ENCODE measurements at places on chromosomes 2 and 18.

DNA sequence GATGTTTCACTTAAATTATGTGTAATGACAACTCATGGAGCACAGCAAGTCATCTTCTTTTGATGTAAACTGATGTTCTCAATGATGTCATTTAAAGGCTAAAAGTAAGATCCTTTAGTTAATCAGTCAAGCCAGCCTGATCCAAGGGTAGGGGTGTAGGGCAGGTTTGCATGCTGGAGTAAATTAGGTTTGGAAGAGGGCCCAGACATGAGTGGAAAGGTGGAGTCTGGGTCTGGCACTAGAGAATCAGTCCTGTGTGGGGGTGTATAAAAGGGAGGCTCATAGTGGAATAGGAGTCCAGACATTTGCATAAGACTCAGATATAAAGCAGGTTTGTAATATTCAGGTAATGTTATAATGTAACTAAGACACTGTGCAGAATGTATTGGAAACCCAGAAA lies 88.8 kb upstream of the NYAP2 start:
- DNase-seq: no peak

DNA sequence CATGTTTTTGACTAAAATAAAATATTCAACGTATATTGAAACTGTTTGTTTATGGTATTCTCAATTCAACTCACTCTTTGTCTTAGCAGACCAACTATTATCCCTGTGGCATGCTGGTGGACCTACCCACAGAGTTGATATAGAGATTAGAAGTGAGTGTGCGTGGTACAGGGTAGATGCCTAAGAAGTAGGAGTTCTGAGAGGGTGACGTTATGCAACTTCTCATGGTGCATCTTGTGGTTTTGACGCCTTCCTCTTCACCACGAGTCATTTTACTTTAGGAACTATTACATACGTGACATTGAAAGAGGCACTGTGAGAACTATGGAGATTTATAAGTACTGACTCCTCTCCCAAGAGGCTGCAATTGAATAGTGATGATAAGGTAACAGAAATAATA lies 26.6 kb upstream of the NAPG start:
- DNase-seq: no peak

- DNase-seq: no peak
These were observed 308.0 kb upstream of the PIK3C3 start for GRCh38 chr18:41646915-41647620.

- DNase-seq: no peak
These were observed 31.8 kb upstream of the RMDN2 start for GRCh38 chr2:37893327-37893726.

- no peak for DNase-seq
These were observed 161.1 kb upstream of the PKDCC start for GRCh38 chr2:41886757-41887156.

DNA sequence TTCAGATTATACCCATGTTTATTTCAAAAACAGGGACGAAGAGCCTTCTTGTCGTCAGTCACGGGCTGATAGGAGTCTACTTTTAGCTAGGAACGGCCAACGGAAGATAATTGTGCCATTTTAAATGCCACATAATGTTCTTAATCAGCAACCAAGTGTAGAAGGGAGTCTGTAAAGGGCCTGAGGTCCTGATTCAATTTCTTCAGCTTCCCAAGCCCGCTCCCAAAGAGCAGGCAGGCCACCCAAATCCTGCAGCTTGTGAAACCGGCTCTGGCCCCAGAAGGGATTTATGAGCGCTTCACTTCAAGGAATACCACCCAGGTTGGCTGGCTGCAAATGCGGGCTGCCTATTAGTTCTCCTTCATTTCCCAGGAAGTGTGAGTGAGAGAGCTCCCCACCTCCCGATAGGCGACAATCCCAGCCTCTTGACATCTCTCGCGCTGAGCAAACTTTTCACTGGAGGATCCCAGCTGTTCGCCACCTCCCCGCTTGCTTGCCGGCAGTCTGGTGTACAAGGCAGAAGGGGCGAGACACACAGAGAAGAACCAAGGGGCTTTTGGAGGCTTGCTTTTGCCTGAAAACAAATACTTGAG lies 272.9 kb downstream of the CDH20 start:
- DNase-seq: no peak

GRCh38 chr2:47849368-47849767 lies 56.9 kb downstream of the FBXO11 start:
- DNase-seq: no peak

DNA sequence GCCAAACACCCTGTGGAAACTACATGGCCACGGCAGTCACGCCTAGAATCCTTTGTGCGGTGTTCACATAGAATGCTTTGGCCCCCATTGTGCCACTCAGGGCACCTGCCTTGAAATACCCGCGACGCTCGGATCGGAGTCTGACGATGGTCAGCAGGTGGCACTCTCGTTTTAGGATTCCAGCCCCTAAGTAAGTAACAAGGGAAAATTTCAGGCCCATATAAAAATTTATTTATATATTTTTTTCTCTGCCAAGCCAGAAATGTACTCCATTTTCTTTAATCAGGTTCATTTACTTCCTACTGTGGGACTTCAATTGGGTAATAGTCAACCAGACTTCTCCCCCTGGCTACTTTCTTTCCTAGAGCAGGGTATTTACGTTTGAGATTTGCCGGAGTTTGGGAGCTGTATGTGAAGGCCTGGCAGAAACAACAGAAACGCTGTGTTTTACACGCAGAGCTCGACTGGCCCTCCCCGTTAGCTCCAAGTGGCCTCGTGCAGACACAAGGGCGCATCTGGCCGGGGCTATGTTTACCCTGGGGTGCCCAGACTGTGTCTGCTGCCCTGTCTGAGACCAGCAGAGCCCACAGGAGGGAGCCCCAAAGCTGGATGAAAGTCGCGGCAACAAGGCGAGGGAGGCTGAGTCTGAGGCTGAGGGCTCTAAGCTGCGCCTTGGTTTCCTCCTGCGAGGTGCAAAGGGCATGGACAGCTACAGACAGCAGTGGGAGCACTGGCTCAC lies 41.6 kb downstream of the LRRC30 start:
- no peak for DNase-seq

GRCh38 chr2:3212984-3213383 lies 164.6 kb downstream of the EIPR1 start:
- DNase-seq: no peak

DNA sequence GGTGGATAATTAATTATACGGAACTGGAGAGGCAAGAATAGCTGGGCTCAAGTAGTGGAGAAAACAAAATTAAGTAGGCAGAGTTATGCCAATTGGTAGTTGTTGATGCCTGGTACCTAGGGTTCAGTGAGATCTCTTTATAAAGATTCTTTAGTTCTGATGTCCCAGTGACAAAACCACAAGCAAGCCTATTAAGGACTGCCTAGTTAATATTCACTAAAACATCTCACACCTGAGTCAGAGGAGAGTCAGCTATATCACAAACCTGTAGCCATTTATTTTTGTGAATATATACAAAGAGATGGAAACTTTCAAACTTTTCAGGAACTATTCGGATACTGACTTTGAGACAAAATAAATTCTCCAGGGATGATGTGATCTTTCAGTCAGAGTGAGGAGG lies 213.9 kb upstream of the CYP26B1 start:
- DNase-seq: no peak

- DNase-seq: no peak
These were observed 35.2 kb downstream of the SETBP1 start for GRCh38 chr18:44715842-44716241.

DNA sequence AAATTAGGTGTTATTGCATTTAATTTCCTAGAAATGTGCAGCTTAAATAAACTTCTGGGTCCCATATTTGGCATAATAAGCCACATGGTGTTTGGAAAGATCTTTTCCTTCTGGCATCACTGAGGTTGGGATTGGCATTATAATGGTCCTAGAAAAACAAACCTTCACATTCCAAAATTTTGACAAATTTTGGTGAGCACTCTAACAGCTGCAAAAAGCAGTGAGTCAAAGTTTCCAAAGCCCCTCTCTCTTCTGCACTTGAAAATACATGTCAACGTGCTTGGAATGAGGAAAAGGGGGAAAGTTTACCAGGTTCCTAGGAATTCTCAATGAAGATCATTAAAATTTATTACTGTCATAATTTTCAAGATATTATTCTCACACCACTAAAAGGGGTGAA lies 77.8 kb upstream of the STK17B start:
- no peak for DNase-seq

DNA sequence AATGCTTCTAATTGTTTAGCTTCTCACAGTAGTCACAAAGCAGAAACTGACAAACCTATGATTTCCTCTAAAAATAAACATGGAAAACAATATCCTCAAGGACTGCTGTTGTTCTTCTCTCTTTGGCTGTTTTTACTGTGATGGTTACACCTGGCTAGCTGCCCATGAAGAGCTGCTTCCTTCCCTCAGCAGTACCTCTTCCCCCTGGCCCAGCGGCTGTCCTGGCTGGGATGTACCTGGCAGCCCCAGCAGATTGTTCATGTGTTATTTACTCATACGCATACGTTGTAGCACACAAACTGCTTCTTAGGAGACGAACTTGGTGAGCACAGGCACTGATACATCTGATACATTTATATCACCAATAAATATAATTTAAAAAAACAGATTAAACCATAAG lies 27.4 kb downstream of the NEMP2 start:
- no peak for DNase-seq

DNA sequence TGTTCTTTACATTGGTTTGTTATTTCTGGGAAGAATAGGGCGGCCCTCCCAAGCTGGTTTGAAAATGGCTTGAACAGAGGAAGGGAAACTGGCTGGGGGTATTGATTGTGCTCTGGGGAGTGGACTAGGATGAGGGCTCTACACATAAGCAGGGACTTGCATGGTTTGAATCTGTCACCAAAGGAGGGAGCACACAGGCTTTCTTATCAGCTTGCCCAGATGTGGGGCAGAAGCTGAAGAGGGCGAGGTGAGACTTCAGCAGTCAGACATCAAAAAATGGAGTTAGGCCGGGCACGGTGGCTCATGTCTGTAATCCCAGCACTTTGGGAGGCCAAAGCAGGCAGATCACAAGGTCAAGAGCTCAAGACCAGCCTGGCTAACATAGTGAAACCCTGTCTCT lies 7.2 kb upstream of the RAB12 start:
- DNase-seq: no peak

DNA sequence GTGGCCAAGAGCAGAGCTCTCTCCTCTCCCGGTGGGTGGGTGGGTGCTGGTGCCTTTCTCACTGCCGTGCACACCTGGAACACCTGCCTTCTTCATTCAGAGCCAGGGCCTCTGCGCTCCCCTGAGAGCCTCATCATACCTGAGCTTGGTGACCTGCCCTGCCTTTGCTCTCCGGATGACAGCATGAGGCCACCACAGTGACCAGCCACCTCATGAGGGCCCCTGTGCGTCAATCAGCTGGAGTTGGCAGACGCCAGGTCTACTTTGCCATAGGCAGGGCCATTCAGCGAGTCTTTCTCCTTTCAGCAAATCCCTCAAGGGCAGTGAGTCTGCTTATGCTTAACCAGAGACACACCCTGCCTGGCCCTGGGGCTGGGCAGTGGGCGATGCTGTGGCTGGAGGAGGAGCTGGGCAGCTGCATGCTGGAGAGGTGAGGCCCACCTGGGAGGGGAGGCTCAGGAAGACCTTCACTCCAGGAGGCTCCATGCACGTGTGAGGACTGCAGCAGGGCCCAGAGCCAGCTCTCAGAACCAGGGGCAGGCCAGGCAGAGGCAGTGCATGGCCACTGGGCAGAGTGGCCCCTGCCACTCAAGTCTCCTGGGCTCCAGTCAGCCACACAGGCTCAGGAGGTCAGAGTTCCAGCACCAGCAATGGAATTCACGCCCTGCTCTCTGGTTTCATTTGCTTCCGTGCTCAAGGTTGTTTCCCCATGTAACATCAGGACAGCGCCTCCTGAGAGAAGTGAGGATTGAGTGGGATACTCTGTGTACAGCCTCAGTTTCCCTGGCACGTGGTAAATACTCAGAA lies 417.5 kb upstream of the MYT1L start:
- DNase-seq: no peak

DNA sequence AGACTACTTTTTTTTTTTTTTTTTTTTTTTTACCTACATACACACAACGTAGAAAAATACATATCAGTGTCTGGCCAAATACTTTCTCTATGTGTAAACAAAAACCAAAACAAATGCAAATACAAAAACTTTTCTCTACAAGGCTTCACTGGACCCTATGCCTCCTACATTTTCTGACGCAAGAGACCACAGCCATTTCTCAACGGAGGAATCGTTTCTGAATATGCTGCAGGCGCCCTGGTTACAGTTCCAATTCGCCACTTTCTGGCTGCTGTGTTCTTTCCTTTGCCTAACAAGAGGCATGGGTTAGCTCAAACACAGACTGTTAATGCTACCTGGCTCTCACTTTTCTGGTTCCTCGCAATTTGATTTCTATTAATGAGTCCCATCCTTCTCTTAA lies 96.4 kb downstream of the EPB41L3 start:
- no peak for DNase-seq

- DNase-seq: no peak
These were observed 26.1 kb upstream of the IMP4 start for GRCh38 chr2:130316596-130316995.

- DNase-seq: no peak
These were observed 319.5 kb downstream of the TNS1 start for GRCh38 chr2:217683106-217683870.

- DNase-seq: no peak
These were observed 349.7 kb upstream of the GALNT5 start for GRCh38 chr2:156907806-156908205.

DNA sequence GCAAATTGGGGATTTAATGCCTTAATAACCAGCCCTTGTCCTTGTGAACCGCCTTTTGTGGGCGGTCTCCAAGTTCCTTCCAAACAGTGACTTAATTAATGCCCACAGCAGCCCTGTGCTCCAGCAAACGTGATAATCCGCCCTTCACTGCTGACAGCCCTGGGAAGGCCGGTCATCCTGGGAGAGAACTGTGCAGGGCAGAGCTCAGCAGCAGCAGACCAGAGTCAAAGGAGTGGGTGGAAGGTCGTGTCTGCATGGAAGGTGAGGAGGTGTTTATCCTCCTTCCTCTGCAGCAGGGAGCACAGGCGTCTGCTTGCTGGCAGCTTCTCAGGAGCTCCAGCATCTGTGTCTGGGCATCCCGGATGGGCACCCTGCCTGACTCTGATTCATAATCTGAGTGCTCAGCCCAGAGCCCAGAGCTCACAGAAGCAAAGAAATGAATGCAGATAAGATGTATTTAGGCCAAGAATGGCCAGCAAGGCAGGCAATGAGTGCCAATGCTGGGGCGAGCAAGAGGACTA lies 270.0 kb upstream of the PXDN start:
- no peak for DNase-seq
